Coronary artery (tissue), 2 donors: ENCODE measurements at places on chromosomes 1 and 21.

DNA sequence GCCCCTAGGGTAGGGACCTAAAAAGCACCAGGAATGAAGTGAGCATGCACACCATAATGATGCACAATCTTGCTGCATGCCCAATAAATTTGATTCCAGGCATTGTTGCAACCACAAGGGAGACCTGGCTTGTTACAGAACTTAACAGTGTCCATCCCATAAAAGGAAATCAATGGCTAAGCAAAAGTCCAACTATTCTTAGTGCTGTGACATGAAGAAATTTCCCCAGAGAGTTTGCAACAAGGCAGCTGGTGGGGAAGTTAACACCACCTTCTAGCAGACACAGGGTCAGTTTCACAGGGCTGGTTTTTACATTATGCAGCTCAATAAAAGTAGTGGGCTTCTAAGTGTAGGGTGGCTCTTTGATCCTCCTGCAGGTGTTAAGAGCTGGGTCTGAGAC lies 221.1 kb downstream of the KCNJ6 start:
- no peak for DNase-seq

- no peak for DNase-seq
These were observed 116.2 kb downstream of the RIPK4 start for GRCh38 chr21:41650526-41651145.

GRCh38 chr1:201020040-201020591 lies 3.4 kb downstream of the KIF21B start:
- DNase-seq, result no peak

GRCh38 chr1:33443705-33444180 lies 12.8 kb upstream of the PHC2 start:
- no peak for DNase-seq

DNA sequence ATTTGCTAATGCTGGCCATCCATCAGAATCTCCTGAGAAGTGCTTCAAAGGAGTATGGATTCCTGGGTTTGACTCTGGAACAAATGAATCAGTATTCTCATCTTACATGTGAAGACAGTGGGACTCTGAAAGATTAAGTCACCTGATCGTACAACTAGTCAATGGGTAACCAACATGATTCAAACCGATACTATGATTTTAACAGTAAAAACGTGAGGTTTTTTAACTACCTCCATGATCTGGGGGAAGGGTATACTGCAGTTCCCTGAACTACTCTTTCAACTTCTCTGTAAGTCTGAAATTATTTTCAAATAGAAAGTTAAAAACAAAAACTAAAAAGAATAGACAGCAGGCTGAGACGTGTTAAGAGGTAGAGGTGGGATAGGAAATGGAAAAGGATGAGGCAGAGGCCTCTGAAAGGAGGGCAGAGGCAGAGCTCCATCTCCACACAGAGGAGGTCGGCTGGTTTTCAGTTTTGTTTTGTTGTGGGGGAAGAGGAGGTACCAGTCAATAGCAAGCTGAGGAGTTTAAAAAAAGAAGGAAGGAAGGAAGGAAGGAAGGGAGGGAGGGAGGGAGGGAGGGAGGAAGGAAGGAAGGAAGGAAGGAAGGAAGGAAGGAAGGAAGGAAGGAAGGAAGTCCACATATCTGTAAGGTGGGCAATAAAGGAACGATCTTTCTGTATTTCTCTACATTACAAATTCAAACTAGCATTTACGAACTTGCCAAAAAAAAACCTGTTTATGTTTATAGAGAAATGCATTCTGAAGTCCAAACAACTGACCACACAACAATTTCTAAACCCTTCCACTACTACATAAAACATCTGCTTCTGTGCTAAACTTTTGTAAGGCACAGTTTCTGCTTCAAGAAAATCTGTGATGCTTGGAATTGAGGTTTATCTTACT lies 213.1 kb downstream of the RERE start:
- DNase-seq, result no peak

DNA sequence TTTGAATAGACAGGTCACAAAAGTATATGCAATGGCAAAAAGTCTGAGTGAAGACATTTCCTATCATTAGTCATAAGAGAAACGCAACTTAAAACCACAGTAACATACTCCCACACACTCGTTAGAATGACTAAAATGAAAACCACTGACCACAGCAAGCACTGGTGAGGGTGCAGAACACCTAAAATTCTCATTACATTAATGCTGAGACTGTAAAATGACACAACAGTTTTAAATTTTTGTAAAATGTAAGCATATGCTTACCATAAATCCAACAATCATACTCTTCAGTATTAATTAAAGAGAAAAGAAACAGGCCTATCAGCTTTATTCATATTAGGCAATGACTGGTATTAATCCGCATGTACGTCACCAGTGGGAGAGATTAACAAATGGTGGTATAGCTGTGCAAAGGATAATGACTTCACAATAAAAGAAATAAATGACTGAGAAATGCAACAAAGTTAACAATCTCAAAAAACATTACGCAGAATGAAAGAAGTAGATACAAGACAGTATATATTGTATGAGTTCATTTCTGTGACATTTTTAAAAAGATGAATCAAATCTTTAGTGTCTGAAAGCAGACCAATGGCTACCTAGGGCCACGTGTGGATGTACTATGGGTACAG lies 253.5 kb downstream of the AKT3 start:
- DNase-seq, result no peak

DNA sequence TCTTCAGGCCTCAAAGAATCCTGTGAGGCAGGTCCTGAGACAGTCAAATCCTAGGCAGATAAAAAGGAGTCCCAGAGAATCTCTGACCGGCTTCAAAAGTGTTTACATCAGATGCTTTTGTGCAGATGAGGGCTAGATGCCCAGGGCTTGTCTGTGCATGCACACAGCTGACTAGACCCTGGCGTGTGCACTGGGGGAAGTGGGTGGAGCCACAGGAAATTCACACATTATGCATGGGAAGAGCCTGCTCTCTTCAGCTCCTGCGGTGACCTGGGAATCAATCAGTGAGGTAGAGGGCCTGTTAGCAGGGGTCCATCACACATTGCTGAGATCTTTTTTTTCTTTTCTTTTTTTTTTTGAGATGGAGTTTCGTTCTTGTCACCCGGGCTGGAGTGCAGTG lies 36.6 kb upstream of the NHLH2 start:
- no peak for DNase-seq

DNA sequence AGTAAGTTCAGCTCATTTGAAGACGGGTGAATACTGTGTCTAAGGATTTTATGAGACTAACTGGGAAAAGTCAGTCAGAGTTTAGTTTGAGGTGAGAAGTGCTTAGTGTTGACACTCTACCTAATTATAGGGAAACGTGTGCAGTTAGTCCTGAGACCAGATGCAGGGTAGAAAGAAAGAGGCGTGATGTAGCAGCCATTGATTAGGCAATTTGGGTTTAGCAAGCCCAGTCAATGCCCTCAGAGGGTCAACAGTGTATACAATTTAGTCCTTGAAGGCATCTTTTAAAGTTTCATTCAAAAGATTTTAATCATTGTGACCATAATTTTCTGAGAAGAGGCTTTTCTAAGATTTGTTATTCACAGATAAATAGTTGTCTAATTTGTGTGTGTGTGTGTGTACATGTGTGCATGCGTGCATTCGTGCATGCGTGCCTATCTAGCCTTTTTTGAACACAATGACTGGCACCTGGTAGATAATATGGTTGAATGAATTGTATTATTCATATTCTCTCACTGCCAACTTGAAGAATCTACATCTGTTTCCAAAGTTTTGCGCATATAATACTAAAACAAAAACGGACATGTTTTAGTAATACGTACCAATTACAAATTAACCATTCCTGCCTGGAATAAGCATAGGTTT lies 332.9 kb downstream of the SRGAP2C start:
- no peak for DNase-seq

GRCh38 chr1:59554011-59554663 lies 257.2 kb downstream of the FGGY start:
- DNase-seq, result no peak

DNA sequence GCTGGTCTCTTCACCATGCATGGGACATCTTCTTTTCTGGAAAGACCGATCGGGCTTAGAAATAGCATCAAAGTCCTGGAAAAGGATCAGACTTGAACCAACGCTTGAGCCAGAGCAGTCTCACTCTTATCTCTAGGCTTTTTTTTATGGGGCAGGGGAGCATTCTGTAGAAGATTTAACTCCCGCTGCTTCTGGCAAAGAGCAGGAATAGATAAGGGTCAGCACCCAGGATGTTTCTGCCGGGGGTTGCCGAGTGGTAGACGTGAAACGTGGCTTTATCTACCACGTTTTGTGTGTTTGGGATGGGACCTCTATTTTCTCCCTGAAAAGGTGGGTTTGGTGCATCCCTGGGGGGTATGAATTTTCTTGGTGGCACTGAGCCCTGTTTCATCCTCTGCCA lies 18.8 kb downstream of the SPSB1 start:
- no peak for DNase-seq

- no peak for DNase-seq
These were observed 917.9 kb upstream of the B3GALT2 start for GRCh38 chr1:194104247-194104844.

- no peak for DNase-seq
These were observed 36.5 kb downstream of the PIK3CD start for GRCh38 chr1:9687874-9688582.

GRCh38 chr1:226457307-226457712 lies 49.4 kb upstream of the PARP1 start:
- no peak for DNase-seq

DNA sequence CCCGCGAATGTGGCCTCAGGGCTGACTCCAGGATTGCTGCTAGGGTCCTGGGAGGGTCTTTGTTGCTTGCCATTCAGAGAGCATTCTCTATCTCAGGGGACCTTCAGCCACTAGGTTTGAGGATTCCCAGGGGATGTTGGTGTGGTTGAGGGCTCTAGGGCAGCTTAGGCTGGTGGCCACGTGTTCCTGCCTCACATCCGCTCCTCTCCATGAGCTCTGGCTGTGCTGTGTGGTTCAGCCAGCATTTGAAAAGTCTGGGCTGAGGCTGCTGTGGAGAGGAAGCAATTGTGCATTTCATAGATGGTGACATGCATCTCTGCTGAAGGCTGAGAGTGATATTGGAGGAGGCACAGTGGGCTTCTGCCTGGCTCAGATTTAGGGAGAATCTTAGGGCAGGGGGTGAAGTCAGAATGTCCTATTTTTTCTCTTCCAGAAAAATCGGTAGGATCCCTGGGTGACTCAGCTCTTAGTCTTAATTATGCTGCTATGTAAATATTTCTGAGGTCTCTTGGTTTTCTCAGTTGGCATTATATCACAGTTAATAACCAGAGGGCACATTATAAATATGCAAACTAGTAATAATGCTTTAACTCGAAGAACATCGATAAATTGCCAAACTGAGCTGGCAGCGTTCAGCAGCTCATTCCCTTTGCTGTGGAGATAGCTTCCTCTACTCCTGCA lies 182.3 kb downstream of the CAMTA1 start:
- DNase-seq, result no peak

GRCh38 chr1:204640578-204640977 lies 45.0 kb downstream of the LRRN2 start:
- DNase-seq, result no peak

GRCh38 chr21:38909929-38910328 lies 104.2 kb downstream of the ETS2 start:
- no peak for DNase-seq

GRCh38 chr1:194289569-194290266 lies 1103.3 kb upstream of the B3GALT2 start:
- DNase-seq, result no peak

DNA sequence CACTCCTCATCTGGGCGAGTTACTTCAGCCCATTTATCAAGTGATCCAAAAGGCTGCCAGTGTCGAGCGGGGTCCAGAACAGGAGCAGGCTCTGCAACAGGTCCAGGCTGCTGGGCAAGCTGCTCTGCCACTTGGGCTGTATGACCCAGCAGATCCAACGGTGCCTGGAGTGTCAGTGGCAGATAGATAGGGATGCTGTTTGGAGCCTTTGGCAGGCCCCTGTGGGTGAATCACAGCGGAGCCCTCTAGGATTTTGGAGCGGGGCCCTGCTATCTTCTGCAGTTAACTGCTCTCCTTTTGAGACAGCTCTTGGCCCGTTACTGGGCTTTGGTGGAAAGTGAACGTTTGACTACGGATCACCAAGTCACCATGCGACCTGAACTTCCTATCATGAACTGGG lies 7.5 kb downstream of the MMEL1 start:
- no peak for DNase-seq

DNA sequence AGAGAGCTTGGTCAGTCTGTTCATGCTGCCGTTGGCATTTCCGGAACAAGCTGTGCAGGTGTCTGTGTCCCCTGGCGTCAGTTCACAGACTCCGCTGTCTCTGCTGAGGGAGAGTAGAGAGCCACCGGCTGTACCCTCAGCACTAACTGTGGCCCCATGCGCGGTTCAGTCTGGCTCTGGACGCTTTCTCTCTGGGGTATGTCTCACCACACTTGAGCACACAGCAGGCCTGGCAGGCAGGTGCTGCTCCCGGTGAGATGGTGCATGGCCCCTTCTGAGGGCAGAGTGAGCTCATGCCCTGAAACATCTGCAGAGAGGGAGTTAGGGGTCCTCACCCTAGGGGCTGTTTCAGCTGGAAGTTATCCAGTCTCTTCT lies 60.0 kb upstream of the TLR5 start:
- no peak for DNase-seq

- DNase-seq, result no peak
These were observed 338.8 kb downstream of the MATN1 start for GRCh38 chr1:30384286-30385245.

- no peak for DNase-seq
These were observed 120.0 kb downstream of the KIAA0319L start for GRCh38 chr1:35437200-35437599.

DNA sequence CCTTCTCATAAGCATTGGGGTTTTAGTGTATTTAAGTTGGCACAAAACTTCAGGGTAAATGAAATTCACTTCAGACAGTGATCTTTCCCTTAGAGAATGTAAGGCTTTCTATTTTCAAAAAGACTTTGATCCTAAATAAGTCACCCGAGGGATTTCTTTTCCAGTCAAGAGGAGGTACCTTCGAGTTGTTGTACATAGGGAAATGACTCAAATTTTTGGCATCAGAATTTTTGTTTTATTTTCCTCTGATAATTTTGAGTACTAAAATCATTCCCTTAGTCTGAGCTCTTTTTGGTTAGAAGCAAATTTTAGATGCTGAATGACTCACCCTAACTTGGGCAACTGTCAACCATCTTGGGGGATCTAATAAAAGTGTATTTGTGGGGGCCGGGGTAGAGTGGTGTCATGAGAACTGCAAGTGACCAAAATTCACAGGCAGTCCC lies 193.9 kb downstream of the DHRS3 start:
- DNase-seq, result no peak

GRCh38 chr1:209388358-209388757 lies 195.2 kb upstream of the CAMK1G start:
- DNase-seq, result no peak

GRCh38 chr1:162632217-162632666 lies at the start of gene DDR2:
Gene DDR2, plus strand, starts transcription at chr1:162632464. Its CDS starts 86,600 bp downstream, at chr1:162719064.
- no peak for DNase-seq

GRCh38 chr1:215056584-215056983 lies 26.0 kb upstream of the KCNK2 start:
- DNase-seq, result no peak

DNA sequence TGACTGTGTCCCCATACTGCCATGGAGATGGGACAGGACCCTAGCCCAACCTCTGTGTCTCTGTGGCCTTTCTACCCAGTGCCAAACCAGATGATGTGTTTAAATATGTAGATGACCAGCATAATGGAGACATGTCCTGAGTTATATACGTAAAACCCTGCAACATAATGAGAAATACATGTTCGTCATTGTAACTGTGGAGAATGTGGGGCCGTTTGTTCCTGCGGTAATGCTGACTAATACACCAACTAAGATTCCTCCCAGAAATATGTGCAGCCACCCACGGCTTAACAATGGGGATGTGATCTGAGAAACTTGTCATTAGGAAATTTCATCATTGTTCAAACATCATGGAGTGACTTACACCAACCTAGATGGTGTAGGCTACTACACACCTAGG lies 71.7 kb upstream of the SIM2 start:
- DNase-seq, result no peak
